GM23248 (cell line): ENCODE measurements at places on chromosomes 6 and 20. TPM values are rescaled to one million over a fixed set of nuclear protein-coding genes. Genes with fewer than 3 reads are reported as not detected.

SLC4A11 gene
- 0.63 and 0.65 TPM in 2 replicates for total RNA-seq

HLA-DOB gene
- total RNA-seq = not detected in 2 replicates

DNA sequence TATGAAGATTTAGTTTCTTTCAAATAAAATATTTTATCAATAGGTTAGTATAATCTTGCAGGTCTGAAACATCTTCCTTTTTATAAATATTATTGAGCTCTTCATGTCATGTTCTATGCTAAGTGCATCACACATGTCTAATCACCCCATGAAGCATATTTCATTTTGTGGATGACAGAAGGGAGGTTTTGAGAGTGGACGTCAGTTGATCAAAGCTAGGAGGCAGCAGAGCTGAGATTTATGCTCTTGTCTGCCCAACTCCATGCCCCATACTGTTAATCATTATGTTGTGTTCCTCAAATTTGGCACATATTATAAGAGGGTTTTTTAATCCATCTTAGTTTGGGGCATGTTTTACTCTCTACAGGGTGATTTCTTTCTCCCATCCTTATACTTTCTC is 22.7 kb downstream of the DSE start:
- no peak for DNase-seq
- H3K27ac ChIP-seq = no peak overlapping the region
- H3K27me3 ChIP-seq = no peaks in the 10 kb centered on the region
- no peaks in the 10 kb centered on the region for H3K36me3 ChIP-seq
- H3K4me3 ChIP-seq = no peak overlapping the region

DNA sequence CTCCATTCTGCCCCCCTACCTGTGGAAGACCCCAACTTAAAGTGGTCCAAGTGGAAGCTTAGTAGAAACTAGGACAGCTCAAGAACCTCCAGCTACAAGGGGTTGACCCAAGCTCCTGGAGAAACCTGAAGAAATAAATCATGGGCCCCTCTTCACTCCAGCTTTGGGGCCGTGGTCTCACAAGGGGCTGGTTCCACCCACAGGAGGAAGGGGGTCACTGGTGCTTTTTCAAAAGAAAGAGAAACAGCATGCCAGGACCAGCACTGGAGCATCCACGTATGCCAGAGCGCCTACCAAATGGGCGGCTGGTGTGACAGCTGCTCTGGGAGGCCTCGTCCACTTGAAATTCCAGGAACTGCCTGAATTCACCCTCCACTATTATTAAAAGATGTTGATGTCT is 14.4 kb upstream of the ANKRD60 start:
- peaks cover 31% of the 10 kb centered on the region; the same call in 1 of the 2 replicates for H3K36me3 ChIP-seq
- H3K4me3 ChIP-seq = no peak overlapping the region
- H3K27ac ChIP-seq = no peak overlapping the region

- no peak overlapping the region for H3K27ac ChIP-seq
- DNase-seq = peak; percentile 59
- no peaks in the 10 kb centered on the region for H3K27me3 ChIP-seq
- H3K4me1 ChIP-seq = no peaks in the 10 kb centered on the region
- no peaks in the 10 kb centered on the region for H3K36me3 ChIP-seq
These were observed 1343.4 kb downstream of the GRIK2 start for GRCh38 chr6:102736941-102737368.

DNA sequence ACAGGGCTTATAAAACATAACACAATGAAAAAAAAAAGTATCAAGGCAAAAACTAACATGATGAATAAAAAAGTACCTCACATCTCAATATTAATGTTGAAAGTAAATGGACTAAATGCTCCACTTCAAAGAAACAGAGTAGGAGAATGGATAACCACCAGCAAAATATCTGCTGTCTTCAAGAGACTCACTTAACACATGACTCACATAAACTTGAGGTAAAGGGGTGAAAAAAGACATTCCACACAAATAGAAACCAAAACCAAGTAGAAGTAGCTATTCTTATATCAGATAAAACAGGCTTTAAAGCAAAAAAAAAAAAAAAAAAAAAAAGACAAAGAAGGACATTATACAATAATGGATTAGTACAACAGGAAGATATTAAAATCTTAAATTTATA is 86.9 kb downstream of the TBC1D32 start:
- no peak overlapping the region for H3K27ac ChIP-seq
- no peaks in the 10 kb centered on the region for H3K36me3 ChIP-seq
- no peak overlapping the region for H3K4me3 ChIP-seq
- H3K4me1 ChIP-seq = no peaks in the 10 kb centered on the region
- DNase-seq = peak; percentile 19

TAB2 gene
- total RNA-seq = 28.4 and 30.7 TPM in 2 replicates
